ENCODE measurements at places on chromosomes 1 and 21. TPM values are rescaled to one million over a fixed set of nuclear protein-coding genes. Genes with fewer than 3 reads are reported as not detected.

The PTGER3 gene
- polyA plus RNA-seq = 0.76 TPM

The FAM3B gene
- 0.24 TPM for polyA plus RNA-seq

The PTAFR gene
- polyA plus RNA-seq = 2.6 TPM

The SPRR2G gene
- polyA plus RNA-seq = not detected

The COL24A1 gene
- polyA plus RNA-seq = 3.5 TPM

All from muscle of back (tissue), 13 donors.